Stimulated activated CD4-positive, alpha-beta T cell treated with anti-CD3 and anti-CD28 coated beads, Interleukin-4, amount 100 ng/mL, for 4 hours (primary cell): ENCODE measurements at places on chromosomes 6 and 20.

DNA sequence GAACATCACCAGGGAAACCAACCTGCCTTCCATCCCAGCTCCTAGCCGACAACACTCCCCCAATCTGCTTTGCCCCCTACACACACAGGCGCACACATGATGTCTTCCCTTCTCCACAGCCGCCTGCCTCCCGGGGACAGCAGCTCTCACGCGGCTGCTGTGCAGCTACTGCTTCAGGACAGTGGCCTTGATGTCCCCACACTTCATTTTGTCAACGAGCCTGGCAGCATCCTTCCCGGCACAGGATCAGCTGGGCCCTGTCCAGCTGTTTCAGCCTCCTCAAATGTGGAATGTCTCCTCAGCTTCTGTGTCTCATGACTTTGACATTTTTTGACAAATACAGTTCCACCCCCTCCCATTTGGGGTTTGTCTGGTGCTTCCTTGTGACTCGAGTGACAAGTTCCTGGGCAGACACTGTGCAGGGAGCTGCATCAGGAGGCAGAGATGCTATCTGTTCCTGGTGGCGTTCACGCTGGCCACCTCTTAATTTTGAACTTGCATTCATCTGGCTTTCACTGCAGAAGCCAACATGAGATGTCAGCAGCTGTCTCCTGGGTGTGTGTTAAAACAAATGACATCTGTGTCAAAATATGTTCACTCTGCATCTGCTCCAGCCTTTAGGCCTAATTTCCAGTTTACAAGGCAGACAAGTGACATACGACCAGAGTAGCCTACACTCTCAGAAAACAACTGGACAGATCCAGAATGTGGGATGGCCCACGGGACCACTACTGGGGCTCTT, 57.2 kb downstream of the GINS1 start:
- no peak for DNase-seq

DNA sequence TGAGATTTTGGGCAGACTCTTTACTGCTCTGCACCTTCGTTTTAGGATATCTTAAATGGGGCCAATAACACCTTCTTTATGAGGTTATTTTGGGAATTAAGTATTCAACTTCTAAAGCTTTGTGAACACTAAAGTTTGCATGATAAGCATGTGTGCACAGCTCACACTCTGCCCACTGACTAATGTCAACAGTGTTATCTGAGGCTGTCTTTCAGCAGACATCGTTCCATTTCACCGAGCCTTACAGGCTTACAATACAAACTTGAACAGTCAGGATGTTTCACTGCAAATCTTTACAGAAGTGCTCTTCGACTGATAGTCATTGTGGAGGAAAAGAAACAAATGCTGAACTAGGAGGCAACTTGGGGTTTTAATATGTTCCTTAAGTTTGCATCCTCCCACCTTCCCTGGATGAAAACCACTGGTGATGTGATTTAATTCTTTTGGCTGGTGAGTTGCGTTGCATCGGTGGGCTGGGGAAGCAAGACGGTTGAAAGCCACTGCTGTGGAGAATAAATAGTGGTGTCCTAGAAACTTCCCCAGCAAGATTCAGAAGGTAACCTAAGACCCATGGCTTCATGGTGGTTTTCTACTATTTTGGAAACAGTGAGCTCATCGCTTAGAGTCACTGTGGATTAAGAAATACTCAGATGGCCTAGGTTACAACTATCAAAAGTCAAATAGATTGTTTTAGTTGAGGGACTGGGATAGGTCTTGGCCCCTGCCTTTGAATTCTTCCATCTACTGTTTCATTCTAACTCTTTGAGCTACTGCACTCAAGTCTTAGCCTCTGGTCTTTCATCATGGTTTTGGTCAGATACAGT, 167.2 kb upstream of the MAP3K7 start:
- no peak for DNase-seq

DNA sequence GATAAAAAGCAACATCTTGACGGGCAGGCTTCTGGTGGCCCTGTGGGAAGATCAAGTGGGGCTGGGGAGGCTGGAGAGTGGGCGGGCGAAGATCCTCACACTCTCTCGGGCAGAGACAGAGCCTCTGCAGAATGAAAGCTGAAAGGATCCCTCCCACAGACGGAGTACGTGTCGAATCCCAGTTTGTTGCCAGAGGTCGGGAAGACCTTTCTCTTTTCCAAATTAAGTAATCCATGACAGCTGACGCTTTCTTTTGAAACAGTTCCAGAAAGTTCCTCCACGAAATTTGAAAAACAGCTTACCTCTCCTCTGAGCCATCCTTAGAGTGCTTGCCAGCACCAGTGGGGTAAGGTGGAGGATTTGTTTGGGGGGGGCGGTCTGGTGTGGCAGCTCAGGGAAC, 155.6 kb upstream of the SMLR1 start:
- no peak for DNase-seq

DNA sequence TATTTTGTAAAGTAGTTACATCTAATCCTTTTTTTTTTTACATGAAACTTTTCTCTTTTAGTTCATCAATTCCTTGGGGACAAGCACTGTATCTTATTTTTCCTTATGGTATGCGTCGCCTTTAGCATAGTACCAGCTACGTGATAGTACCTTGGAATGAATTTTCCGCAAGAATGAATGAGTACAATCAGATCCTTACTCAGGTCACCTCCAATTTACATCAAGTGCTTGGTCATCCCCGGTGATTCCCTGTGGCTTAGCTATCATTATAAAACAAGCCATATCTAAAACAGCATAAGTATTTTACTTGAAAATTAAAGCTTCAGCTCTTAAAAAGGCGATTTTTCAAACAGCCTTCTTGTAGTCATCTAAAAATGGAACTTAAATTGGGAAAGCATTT, 680.4 kb upstream of the MAP3K7 start:
- no peak for DNase-seq

- DNase-seq: no peak
Observed at GRCh38 chr20:63400486-63401210, 39.5 kb upstream of the CHRNA4 start.

- DNase-seq: no peak
Observed at GRCh38 chr6:52135217-52135616, 47.8 kb upstream of the PKHD1 start.

- no peak for DNase-seq
Observed at GRCh38 chr6:144515761-144516160, 230.6 kb downstream of the UTRN start.

DNA sequence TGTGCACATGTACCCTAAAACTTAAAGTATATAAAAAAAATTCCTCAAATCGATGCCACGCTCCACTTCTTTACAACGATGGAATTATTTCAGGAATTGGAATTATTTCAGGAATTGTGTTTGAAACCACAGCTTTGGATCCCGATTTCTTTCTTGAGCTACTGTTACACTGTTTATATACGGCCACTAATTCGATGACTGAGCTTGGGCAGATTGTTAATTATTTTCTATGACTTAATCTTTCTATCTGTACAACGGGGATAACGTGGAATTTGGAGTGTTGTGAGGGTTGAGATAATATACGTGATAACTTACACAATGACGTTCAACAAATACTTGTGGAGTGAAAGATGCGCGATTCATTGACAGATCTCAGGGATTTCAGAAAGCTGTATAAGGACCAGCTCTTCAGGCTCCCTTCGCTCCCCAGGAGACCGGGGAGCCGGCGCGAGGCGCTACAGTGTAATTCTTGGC, 171.3 kb downstream of the SLC16A10 start:
- DNase-seq: no peak

GRCh38 chr20:49284818-49285217, 7.0 kb upstream of the ZNFX1 start:
- DNase-seq: no peak

- DNase-seq: no peak
Observed at GRCh38 chr6:11262242-11262641, 29.8 kb upstream of the NEDD9 start.

- DNase-seq: no peak
Observed at GRCh38 chr6:51675020-51675921, 412.1 kb downstream of the PKHD1 start.

GRCh38 chr20:44284032-44284431, 27.0 kb downstream of the FITM2 start:
- DNase-seq: no peak

GRCh38 chr20:51763965-51764602, 4.1 kb downstream of the ATP9A start:
- no peak for DNase-seq

DNA sequence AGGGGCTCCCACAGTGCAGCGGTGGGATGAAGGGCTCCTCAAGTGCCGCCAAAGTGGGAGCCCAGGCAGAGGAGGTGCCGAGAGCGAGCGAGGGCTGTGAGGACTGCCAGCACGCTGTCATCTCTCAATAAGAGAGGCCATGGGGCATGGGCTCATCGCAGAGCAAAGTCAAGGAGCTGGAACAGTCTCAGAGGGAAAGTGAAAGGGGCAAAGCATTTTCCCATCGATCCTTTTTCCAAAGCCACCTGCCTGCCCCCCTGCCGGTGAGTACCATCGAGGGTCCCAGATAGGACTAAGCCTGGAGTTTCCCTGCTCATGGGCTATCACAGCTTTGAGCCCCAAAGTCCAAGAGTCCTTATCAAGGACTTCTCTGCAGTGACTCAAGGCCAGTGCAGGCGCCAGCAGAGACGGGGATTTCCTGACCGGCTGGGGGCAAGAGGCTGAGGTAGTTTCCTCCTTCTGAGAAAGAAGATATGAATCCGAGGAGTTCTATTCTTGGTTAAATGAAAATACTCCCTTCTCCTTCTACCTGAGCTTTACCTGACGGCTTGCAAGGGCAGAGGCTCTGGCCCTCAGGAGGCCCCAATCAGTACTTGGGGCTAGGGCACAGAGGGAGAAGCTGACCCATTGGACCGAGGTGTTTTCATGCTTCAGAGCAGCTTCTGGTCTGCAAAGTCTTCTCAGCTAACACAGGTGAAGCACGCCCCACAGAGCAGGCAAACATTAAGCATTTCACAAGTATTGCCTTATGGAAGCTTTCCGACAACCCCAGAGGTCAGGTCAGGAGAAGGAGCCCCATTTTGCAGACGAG, 22.6 kb downstream of the ETV7 start:
- DNase-seq: no peak

DNA sequence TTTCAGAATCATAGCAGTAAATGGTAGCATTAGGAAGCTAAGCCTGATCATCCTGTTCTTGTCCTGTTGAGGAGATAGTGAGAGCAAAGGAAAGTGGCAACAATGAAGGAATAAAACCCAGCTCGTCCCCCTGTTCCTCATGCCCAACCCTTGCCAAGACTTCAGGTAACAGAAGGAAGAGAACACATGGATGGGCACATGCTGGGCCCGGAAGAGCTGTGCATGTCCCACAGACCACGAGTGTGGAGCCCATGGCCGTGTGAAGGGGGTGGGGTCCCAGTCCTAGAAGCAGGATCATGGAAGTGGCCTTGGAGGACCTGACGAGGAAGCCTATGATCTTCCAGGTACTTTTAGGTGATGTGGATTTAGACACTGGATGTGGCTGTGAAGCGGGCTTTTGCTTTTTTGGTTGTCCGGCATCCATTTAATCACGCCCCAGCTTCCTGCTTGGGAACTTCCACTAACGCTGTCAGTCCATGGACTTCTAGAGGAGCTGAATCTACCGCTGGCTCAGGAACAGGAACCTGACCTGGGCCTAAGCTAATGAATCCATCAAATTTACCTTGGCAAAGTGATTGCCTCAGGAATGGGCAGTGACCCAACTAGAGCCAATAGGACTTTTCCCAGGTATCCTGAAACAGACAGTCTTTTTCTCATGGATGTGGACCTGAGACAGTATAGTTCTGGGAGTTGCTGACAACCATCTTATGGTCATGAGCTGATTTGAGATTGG, 79.3 kb upstream of the ARMC2 start:
- DNase-seq: no peak

DNA sequence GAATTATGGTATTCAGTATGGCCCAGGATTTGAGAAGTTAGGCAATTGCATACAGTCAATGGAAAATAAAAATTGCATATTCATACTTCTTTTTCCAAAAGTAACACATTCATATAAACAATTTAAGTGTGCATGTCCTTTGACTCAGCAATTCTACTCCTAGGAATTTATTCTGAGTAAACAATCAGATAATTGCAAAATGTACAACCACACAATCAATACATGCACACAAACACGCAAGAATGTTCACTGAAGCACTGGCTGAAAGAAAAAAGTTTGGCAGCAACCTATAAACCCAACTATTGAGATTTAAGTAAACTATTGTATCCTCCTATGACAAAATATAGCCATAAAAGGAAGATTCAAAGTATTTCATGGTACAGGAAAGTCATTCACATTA, 1.6 kb downstream of the CYP39A1 start:
- no peak for DNase-seq

- DNase-seq: no peak
Observed at GRCh38 chr6:85465762-85466161, 15.9 kb downstream of the NT5E start.

DNA sequence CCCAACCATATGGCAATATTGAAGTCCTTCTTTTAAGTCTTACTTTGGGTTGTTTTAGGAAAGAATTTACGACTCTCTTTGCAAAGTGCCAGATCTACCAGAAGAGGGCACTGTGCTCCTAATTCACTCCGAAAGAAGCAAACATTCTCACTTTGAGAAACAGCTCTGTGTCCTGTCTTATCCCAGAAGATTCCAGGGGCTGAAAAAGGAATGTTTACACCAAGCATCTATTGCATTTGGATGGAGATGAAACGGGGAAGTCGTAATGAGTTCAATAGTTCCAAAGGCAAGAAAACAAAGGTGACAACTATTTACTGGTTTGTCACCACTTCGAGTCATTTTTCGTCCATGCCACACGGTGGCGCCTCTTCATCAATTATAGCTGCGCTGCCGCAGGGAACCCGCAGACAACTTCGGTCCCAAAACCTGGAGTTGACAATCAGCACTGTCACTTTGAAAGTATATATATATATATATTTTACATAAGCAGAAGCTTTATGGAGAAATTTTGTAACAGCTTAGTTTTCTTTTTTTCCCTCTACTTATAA, 121.6 kb downstream of the MOXD1 start:
- DNase-seq: peak; percentile 66

DNA sequence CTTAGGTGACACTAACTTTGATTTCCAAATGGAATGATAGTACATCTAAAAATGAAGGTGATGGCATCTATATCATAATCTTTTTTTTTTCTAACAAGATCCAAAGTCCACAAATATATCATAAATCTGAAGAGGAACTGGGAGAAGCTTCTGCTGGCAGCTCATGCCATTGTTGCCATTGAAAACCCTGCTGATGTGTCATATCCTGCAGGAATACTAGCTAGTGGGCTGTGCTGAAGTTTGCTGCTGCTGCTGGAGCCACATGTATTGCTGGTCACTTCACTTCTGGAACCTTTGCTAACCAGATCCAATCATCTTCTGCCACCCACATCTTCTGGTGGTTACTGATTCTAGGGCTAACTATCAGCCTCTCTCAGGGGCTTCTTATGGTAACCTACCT, 27.4 kb upstream of the KHDC1 start:
- no peak for DNase-seq

GRCh38 chr6:43972913-43973300, 154.3 kb downstream of the MRPL14 start:
- no peak for DNase-seq

GRCh38 chr6:39840781-39841180, 48.6 kb downstream of the DAAM2 start:
- no peak for DNase-seq
